ENCODE measurements at places on chromosomes 6 and 20.

DNA sequence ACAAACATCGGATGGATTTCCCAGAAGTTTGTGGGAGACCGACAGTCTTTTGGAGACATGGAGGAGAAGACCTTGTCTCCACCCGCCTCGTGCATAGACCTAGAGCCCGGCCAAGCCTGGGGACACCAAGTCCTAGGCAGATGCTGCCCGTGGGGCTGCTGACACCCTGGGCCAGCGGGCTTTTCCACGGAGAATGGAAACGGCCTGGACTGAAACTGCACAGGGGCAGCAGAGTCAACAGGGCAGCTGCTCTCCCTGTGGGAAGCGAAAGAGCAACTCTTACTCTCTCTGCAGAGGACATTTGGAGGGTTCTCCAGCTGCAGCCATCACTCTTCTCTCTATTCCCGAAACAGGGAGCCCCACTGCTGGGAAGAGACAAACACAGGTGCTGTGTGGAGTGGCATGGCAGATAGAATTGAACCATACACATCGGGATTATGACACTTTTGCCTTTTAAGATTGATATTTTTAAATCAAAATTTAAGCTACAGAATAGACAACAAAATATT lies 401.2 kb downstream of the THBS2 start:
- DNase-seq = no peak

DNA sequence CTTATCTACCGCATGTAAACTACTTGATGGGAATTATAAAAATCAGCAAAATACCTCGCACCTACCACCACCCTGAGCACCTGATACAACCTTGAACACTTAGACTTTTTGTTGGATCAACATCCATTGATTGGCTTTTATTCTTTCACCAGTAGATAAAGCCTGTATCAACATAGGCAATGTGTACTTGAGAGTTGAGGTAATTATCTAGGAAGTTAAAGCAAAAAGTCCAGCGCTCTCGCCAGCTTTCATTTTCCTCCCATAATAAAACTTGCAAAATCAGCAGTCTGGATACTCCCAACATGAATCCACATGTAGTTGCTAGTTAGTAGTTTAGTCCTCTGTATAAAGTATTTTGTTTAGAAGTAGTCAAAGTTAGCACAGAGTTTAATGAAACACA lies 132.0 kb upstream of the PRDM1 start:
- no peak for DNase-seq

GRCh38 chr6:56911847-56912246 lies 43.1 kb upstream of the BEND6 start:
- no peak for DNase-seq

GRCh38 chr6:129586815-129587214 lies 123.2 kb downstream of the ARHGAP18 start:
- no peak for DNase-seq

- no peak for DNase-seq
Observed at GRCh38 chr6:148342100-148342349, 613 bp upstream of the SASH1 start.

- DNase-seq = peak; percentile 25
Observed at GRCh38 chr6:145733810-145734209, 1.5 kb downstream of the EPM2A start.

DNA sequence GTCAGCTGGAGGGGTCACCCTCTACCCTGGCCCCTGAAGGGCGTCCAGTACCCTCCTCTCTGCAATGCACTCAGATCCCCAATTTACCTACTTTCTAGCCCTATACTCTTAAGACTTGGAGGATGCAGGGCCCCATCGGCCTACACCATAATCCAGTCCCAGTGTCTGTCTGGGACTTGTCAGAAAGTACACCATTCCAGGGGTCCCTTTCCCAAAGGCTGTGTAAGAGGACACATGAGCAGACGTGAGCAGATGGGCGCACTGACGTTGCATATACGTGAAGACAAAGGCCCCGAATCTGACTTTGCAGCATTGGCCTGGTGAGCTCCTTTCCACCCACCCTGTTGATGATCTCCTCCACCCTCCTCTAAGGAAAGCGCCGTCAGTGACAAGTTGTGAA lies 20.9 kb upstream of the SMOC2 start:
- DNase-seq = no peak

DNA sequence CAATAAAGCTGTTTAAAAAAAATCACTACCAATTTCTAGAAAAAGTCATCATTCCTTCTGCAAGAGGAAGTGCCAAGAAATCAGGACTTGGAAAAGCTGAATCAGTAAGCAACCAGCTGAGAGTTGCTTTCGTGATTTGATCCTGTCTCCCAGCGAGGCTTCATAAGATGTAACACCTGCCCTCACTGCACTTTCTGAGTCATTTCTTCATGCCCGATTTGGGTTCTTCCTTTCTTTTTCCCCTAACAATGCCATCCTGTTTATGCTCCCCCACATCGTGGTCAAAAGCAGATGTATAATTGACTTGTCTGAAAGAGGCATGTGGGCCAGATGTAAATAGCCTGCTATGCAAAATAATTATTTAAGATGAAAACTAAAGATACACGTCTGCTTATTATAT lies 52.1 kb downstream of the RIPOR2 start:
- DNase-seq = no peak

DNA sequence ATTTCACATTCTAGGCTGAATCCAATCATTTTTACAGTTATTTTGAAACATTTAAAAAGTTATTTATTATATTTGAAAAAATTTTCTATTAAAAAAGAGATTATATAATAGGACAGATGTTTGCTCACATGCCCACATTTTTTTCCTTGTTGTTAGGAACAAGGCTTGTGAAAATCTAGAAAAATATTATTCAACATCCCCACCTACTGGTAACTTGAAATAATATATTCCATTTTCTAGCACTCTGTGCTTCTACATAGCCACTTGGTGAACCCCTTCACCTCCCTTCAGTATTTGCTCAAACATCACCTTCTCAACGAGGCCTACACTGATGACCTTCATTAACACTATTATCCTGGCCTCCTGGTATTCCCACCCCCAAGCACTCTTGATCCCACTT lies 18.3 kb upstream of the GPRC6A start:
- DNase-seq = no peak

DNA sequence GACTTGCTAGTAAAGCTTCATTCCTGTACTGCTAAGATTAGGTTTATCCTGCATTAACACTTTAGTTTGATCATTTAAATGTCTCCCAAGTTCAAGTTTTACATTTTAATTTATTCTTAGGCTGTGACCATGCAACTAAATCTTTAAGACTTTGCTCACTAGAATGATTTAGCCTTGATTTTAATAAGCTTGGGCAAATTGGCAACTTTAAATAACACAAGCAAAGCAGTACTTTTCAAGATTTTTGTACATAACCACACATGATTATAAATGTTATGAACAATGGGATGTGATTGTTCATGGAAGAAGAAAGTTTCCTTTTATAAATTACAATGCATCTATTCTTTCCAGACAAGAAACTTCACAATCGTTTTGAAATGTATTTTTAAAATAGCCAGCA lies 948.0 kb upstream of the EPHA7 start:
- DNase-seq = no peak

GRCh38 chr6:1135726-1136414 lies 176.0 kb upstream of the FOXQ1 start:
- DNase-seq = no peak

DNA sequence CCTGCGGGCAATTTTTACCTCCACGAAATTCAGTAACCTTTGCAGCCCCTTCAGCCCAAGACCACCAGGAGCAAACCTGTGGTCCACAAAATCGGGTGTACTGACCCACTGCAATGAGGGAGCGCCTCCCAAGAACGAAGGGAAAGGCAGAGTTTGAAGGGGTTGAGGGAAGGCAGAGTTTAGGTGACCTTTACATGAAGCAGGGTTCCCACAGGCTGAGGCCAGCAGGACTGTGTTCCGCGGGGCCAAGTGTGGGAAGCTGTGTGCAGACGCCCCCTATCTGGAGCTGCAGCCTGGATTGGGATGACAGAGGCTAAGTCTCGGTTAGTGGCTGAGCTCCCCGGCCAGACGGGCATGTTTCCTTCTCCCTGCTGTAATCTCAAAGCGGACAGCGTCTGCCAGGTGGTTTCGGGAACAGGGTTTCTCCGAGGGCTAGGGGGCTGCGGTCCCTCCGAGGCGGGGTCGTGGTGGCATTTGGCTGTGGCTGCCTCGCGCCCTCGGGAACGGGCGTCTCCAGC lies 826 bp upstream of the PYGB start:
- peak; percentile 4 for DNase-seq

DNA sequence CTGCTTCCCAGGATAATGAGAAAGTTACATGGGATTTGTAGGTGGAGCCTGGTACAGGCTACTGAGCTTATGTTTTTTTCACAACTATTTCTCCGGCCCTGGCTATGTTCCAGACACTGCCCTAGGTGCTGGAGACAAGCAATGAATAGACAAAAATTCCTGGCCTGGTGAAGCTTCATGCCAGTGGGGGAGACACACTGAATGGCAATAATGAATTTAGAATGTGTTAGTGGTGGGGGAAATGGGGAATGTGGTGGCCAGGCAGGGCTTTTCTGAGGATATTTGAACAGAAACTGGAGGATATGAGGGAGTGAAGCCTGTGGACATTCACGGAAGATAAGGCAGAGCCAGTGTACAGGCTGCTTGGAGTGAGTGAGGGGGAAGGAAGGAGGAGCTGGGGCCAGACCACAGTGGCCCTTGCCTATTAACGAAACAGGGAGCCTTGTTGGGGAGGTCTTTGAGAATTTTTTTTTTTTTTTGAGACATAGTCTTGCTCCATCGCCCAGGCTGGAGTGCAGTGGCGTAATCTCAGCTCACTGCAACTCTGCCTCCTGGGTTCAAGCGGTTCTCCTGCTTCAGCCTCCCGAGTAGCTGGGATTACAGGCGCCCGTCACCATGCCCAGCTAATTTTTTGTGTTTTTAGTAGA lies 6.6 kb downstream of the FOXS1 start:
- DNase-seq = peak; percentile 41

- DNase-seq = no peak
Observed at GRCh38 chr6:123526128-123526527, 110.6 kb downstream of the TRDN start.

- DNase-seq = no peak
Observed at GRCh38 chr6:36963451-36964290, 9.1 kb downstream of the PI16 start.

DNA sequence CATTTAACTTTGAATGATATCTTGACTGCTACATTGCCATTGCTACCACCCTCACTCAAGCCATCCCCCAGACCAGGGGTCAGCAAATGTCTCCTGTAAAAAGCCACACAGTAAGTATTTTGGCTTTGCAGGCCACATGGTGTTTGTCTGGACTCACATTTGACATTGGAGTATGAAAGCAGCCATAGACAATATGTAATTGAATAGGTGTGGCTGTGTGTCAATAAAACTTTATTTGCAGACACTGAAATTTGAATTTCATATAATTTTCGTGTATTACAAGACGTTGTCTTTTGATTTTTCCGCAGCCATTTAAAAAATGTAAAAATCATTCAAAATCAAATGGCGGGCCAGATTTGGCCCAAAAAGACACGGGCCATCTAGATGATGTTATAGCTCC lies 36.3 kb upstream of the OCSTAMP start:
- no peak for DNase-seq

GRCh38 chr6:47733879-47734558 lies 35.6 kb downstream of the ADGRF4 start:
- no peak for DNase-seq

DNA sequence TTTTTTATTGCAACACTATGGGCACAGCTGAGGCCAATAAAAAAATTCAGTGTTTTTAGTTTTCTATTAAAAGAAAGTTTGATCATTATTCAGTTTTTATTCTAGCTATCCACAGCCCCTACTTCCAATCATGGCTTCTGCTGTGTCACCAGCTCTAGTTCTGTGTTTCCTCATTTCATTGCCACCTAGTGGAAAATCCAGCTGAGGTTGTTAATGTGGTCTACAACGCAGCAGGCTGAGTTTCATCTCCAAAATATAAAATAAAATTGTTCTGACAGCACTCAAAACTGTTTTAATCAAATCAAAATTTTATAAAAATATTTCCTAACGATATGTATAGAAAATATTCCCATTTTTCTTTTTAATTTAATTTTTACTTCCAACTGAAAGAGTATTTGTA lies 13.6 kb downstream of the COL9A1 start:
- DNase-seq = no peak

DNA sequence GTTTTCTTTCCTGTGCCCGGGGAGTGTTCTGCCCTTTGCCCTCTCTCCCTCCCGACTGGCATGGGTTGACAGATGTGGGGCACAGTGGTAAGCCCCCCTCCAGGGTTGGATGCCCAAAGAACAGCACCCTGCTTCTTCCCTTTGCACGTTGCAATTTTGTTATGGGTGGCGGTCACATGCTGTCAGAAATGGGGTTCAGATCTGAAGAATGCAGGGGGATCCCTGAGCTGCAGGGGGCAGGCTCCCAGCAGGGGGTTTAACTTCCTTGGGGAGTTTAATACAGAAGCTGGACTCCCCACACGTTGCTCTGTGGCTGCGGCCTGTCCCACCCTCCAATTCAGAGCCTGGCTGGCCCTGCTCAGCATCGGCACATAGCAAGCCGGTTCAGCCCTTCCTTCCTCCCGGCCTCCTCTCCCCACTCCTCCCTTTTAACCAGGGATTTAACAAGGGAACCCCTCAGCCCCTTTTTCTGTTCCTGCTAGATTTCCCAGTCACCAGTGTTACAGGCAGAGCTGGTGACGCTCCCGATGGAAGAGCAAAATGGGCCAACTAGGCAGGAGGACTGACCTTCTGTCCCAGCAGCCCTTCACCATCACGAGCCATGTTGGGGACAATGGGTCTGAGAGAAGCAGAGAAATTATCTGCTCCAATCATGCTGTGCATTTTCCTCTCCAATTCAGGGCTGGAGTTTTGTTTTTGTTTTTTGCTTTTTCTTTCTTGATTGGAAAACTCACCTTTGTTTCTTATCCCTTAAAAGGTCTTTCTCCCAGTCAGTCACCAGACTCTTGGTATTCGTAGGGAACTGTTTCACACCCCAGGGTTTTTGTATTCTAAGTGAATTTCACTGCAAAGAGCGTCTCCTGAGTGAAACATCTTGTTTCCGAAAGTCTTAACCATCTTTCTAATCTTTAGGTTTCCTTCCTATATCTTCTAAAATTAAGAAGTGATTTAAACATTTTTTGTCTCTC lies 6.8 kb downstream of the FOXF2 start:
- DNase-seq = no peak

GRCh38 chr6:112307707-112308106 lies 39.4 kb upstream of the RFPL4B start:
- DNase-seq = no peak

DNA sequence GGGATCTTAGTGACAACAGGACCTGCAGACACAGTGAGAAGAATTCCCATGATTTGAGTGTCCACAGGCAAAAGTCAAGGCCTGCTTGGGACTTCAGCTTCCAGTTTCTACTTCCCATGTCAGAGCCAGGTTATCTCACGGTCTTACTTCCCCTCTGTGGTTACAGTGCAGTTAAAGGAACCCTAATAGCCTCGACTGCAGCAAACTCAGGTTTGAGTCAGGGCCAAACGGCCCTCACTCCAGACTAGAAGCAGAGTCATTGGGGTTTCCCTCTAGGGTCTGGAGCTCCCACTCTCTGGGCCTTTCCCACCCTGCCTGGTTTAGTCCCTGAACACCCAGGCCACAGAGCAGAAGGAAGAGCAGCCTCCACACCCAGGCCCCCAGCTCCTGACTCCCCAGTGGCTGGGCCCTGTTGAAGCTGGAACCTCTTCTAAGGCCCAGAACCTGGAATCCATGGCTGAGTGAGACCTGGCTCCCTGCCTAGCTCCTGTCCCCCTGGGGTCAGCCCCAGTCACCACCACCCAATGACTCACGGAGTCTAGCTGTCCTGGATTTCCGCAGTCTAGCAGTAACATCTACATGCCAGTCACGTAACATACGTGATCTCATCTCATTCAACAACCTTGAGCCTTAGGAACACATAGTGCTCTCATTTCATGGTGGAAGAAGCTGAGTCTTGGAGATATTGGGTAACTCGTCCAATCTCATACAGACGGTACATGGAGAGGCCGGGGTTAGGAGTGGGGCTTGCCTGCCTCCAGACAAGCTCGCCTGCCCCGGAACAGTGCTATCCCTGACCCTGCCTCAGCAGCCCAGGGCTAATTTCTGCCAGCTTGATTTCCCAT lies 9.2 kb upstream of the GHRH start:
- peak; percentile 69 for DNase-seq

Data from GF-D8 (cell line).